RKO (cell line): ENCODE measurements at places on chromosomes 2 and 18.
A peak's percentile ranks its signal among the peaks of the same experiment; 100 is the strongest.

- DNase-seq: no peak
Measured at GRCh38 chr2:59008950-59009349, 767.8 kb upstream of the FANCL start.

DNA sequence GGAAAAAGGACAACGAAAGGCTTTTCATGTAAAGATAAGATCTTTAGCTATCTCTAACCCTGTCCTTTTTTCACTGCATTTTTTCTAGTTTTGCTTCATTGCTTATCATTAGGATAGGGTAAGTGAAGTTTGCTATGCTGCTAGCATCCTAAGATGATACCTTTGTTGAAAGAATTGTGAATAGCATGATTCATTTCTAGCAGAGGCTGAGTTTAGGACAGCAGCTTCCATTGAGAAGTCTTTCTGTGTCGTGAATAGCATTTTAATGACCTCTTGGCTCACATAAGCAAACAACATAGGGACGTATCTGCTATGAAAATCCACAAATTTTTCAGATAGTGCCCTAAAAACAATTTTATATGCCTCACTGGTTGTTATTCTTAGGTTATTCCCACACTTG, 36.4 kb upstream of the GAREM2 start:
- DNase-seq: no peak

GRCh38 chr2:208031608-208032019, 6.3 kb upstream of the PLEKHM3 start:
- DNase-seq: no peak

- DNase-seq: no peak
Measured at GRCh38 chr2:241363426-241363825, 7.3 kb downstream of the FARP2 start.

- DNase-seq: no peak
Measured at GRCh38 chr2:237264480-237265219, 149.3 kb downstream of the COL6A3 start.

DNA sequence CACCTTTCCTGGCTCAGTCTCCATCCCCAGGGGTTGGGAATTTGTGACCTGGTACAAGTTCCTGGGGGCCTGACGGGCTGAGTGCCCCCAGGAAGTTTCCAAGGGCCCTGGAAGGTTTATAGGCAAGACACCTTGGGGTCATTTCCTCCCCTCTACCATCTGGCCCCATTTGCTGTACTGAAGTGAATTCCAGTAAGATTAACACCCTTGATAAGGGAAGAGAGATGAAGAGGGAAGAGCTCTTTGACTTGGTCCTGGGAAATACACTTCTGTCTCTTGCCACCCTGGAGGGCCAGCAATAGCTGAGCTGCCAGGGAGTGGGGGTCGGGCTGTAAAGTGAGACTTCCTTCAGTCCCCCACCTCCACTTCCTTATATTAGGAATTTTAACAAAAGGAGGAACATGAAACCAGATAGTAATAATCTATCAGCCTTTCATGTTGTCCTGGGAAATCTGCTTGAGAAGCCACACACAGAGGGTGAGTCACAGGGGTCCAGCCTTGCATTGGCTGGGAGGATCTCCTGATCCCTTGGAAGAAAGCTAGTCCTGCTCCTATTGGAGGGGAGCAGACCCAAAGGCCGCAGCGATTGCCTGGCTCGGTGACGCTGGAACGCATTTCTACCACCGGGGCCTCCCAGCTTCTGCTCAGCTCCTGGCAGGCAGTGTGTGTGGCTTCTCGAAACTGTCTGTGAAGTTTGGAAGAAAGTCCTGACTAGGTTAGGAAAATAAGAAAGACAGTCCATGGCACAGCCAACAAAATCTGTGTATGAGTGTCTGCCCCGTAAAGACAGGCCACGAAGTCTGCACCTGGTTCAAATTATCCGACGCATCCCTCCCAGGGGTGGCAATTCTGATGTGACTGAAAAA, 87.3 kb downstream of the ACAA2 start:
- DNase-seq: peak; percentile 22

GRCh38 chr2:50752237-50752636, 279.7 kb downstream of the NRXN1 start:
- no peak for DNase-seq

DNA sequence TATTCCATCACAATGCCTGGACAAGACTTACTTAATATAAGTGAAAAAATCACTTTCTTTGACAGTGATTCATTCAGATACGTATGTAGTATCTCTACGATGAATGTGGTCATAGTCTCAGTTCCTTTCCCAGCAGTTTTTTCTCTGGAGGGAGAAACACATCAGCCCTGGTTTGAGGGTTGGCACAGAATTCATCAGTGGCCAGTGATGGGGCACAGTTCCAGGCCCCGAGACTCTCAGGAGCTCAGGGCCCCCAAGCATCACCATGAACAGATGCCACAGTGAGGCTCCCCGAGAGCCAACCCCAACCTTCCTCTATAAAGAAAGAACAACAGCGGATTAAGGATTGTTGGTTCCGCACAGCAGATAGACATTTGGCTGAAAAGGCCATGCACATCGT, 12.5 kb downstream of the PRKAG3 start:
- no peak for DNase-seq

DNA sequence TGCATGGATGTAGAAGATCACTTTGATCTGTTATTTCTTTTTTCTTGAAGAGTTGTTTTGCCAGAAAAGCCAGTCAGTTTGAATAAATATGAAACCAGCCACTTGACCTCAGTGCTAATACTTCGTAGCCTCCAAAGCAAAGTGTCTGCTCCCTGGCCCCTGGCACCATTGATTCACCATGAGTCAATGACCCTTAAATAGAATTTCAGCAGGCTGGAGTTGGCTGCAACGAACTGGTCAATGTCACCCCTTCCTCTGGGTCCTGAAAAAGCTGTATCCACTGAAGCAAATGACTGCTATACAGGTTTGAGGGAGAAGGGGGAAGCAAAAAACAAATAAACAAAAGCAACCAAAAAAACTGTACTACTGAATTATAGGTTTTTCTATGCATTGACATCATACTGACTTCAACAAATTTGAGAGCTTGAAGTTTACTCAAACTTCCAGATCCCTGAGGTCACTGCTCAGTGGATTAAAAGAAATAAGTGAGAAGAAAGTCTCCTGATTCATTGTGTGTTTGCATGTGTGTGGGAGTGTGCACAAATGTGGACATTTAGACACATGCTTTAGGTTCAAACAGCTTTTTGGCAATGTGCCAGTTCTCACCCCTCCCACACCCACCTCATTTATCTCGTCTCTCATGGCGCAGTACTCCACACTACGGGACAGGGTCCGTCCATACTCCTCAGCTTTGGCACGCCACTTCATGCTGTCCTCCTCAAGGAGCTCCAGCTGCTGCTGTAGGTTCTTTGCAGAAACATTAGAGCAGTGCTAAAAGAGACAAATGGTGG, 58.1 kb upstream of the TTN start:
- DNase-seq: peak; percentile 81

DNA sequence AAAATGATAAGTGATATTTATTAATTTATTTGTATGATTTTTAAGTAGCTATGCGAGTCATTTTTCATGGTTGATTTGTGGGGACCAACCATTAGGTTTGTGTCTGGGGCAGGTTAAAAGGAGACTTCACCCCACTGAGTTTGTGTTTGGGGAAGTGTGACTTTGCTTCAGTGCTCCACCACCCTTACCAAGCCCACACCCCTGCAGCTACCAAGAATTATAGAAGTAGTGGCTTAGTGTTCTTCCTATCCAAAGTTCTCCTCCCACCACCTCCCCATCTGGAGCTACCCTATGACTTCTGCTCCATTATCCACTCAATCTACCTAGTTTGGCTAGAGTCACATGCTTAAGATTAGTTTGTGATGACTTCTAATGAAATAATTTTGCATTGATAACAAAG, 182.1 kb upstream of the ZEB2 start:
- DNase-seq: no peak

DNA sequence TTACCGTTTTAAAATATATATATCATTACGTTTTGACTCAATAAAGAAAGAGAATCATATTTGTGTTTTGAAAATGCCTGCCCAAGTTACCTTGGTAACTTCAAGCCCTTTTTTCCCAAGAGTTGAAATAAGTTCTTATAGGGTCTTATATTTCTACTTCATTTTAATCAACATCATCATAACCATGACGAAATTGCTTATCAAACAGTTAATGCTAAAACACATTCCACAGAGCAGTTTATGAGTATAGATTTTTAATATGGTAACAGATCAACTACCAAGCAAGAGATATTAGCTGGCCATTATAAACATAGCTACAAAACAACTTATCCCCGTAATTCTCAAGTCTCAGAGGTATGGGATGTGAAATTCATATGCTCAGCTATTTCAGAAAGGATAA, 197.9 kb upstream of the LRRTM4 start:
- DNase-seq: no peak

GRCh38 chr2:120343433-120344105, 2.4 kb upstream of the INHBB start:
- DNase-seq: no peak

GRCh38 chr2:45904267-45904945, 252.9 kb downstream of the PRKCE start:
- no peak for DNase-seq

DNA sequence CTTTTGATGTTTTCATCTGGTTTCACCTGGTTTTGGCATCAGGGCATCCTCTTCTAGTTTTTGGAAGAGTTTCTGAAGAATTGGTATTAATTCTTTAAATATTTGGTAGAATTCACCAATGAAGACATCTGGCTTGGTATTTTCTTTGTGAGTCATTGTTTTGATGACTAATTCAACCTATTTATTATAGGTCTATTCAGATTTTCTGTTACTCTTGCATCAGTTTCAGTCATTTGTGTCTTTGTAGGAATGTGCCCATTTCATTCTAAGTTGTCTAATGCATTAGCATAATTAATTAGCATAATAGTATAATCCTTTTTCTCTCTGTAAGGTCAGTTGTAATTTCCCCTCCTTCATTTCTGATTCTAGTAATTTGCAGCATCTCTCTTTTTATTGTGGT, 8.0 kb downstream of the GNLY start:
- DNase-seq: peak; percentile 70

DNA sequence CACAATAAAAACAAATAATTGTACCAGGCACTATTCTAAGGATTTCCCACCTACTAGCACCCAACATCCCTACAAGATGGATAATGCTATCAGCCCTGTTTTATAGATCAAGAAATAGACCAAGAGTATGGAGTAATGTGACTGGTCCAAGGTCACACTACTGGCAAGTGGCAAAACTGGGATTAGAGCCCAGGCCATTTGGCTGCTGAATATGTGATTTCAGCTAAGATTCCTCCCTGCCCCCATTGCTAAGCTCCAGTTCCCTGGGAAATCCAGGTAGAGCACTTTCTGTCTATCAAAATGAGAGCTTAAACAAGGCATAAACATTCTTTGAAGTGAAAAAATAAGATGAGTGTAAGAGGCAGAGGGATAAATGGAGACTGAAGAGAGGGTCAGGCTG, 157.8 kb downstream of the DNAH6 start:
- no peak for DNase-seq

DNA sequence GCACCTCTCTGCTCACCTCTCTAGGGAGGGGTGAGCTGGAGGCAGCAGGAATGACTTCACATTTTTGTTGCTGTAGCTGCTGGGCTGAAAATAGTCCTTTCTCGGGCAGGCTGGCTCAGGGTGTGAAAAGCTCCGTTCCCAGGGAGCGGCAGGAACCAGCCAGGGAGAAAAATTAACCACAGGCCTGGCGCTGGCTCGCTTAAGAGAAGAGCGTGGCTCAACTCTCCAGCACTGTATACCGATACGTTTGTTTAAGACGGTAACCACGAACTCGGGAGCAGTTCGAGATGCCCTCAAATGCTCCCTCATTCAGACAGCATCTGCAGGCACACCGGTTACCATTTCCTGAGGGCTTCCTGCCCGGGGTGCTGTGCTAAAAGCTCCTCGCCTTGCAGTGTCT, 129.6 kb downstream of the CELF4 start:
- no peak for DNase-seq

DNA sequence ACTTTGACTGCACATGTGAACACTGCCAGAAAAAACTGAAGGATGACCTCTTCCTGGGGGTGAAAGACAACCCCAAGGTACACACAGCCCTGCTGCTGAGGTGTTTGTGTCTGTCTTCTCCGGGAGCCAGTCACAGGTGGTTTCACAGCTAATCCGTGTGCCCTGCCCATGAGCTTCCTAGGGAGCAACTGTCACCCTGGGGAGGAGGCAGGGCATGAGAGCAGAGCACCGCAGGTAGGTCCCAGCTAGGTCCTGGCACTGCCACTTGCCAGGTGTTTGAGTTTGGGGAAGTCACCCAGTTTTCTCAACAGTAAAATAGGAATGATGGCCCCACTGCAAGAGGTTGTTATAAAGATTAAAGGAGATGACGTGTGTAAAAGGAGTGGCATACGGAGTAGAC, 29.1 kb downstream of the SMYD1 start:
- no peak for DNase-seq

DNA sequence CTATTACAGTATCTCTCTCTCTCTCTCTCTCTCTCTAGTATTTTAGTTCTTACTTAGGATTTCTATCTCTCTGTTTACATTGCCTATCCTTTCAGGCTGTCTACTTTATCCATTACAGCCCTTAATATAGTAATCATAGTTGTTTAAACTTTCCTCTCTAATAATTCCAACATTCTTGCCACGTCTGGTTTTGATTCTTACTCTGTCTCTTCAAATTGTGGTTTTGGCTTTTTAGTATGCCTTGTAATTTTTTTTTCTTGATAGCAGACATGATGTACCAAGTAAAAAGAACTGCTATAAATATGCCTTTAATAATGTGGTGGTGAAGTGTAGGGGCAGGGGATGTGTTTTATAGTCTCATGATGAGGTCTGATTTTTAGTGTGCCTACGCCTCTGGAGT, 1809.5 kb upstream of the CELF4 start:
- DNase-seq: no peak

- no peak for DNase-seq
Measured at GRCh38 chr2:205245001-205245400, 437.3 kb upstream of the NRP2 start.

- DNase-seq: no peak
Measured at GRCh38 chr2:17894556-17894955, 16.1 kb downstream of the KCNS3 start.

DNA sequence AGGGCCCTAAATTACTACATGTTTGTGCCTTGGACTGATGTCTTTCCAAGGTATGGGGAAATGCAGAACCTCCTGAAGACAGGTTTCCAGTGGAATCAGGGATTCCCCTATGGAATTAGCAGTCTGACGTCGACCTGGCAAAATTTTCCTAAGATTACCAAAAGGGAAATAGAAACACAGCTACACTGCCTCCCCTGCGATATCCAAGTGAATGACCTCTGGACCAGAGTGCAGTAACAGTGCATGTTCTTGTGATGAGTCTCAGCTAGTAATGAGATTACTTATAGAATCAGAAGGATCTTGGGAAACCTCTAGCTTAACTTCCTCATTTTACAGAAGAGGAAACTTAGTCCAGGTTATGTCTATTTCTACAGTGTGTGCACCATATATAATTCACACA, 21.3 kb upstream of the CHST9 start:
- no peak for DNase-seq

DNA sequence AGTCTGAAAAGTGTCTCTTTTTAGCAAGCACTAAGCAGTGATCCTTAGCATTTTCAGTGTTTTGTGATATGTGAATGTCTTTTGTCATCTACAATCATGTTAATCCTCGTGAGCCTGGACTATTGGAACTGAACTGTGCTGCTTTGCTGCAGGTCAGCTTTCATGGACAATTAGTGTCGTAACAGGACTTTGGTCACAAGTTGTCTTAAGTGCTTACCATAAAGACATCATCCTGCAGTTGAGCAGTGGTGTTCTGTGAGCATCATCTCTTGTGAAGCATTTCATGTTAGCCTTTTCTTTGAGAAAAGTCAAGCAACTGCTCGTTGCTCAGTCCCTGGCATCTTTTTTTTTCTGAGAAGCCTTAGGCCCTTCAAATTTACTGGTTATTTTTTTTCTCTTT, 135.9 kb downstream of the ZNF407 start:
- DNase-seq: no peak
